Activated CD4-positive, alpha-beta T cell treated with anti-CD3 and anti-CD28 coated beads, Interleukin-2, amount 10 ng/mL, durations not matched to agents 7 days and 5 days (primary cell): ENCODE measurements at places on chromosomes 5 and 9. TPM values are rescaled to one million over a fixed set of nuclear protein-coding genes. Genes with fewer than 3 reads are reported as not detected.

DNA sequence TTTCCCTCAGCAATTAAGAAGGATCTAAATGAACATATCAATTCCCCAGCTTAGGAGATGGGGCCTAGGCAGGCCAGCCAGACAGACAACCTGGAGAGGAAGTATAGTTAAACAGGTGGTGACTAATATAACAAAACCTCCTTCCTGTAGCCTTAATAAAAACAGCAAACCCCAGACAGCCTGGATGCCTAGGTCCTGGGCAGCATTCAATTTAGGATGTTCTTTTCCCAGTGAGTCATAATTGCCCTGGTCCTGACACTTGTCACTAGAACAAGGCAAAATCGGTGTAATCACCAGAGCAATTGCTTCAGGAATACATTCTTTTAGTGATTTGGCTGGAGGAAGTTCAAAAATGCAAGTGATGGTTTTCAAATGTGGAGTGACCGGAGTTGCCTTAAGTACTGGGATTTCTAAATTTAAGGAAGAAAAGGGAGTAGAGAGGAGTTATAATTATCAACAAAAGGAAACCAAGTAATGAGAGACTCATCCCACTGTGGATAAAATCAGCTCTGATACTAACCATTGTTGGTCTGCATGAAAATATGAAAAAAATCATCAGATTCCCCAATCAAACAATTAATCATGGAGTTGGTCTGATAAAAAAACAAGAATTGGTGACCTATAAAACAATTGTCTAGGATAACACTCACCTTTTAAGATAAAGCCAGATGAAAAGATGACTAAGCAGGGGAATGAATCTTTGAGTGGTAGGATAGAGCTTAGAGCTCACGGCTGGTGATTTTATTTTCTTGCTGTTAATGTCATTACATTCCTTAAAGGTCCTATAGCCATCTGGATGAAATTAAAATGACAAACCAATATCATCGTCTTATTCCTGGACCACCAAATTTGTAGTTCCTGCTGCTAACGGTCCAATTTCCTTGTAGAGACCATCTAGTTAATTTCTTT, 39.0 kb upstream of the TARS1 start:
- H3K36me3 ChIP-seq = no peaks in the 10 kb centered on the region
- no peaks in the 10 kb centered on the region for H3K4me1 ChIP-seq
- peaks cover 2% of the 10 kb centered on the region for H3K27me3 ChIP-seq
- no peak overlapping the region for H3K27ac ChIP-seq
- DNase-seq = no peak
- H3K4me3 ChIP-seq = no peak overlapping the region

DNA sequence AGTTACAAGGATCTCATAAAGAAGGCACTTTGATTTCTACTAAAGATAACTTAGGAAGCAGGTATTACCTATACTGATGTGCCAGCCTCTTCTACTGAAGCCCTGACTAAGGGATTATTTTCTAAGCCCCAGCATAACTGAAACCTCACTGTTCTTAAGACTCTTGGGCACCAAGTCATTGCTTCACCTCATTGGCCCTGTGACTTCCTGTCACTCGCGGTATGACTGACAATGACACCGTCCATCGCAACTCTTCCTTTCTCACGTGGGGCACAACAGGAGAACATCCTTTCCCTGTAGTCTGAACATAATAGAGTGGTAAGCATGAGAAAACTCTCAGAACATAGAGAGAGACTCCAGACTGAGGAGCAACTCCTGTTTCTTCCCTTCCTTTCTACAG, 6.4 kb downstream of the OR2V2 start:
- H3K4me1 ChIP-seq = peaks cover 10% of the 10 kb centered on the region
- peaks cover 8% of the 10 kb centered on the region for H3K27me3 ChIP-seq
- no peak overlapping the region for H3K4me3 ChIP-seq
- no peak overlapping the region for H3K27ac ChIP-seq
- DNase-seq = no peak

GRCh38 chr9:128304971-128305288, 17.3 kb downstream of the TRUB2 start:
- H3K36me3 ChIP-seq = peaks cover 5% of the 10 kb centered on the region
- no peaks in the 10 kb centered on the region for H3K4me1 ChIP-seq
- H3K27me3 ChIP-seq = no peaks in the 10 kb centered on the region
- H3K4me3 ChIP-seq = no peak overlapping the region

GRCh38 chr5:150505041-150505511, 2.9 kb upstream of the NDST1 start:
- H3K27ac ChIP-seq = no peak overlapping the region
- no peaks in the 10 kb centered on the region for H3K4me1 ChIP-seq
- no peaks in the 10 kb centered on the region for H3K27me3 ChIP-seq
- H3K36me3 ChIP-seq = no peaks in the 10 kb centered on the region
- no peak for DNase-seq

DNA sequence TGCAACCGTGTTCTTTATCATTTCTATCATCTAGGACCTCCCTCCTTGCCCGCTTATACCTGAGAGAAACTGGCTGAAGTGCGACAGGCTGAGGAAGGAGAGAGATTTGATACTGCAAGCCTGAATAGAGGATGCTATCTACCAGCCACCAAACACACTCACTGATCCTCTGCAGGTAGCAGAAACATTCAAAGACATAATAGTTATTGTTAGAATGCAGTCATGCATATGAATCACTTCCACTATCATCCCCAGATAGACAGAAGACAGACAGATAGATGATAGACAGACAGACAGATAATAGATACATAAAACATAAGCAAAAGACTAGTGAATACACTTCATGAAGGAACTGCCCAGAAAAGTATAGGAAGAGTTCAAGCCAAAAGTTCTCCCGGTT, 32.9 kb downstream of the FAM81B start:
- no peak for DNase-seq
- no peaks in the 10 kb centered on the region for H3K36me3 ChIP-seq
- no peak overlapping the region for H3K27ac ChIP-seq
- peaks cover under 1% of the 10 kb centered on the region for H3K27me3 ChIP-seq
- H3K4me3 ChIP-seq = no peak overlapping the region

DNA sequence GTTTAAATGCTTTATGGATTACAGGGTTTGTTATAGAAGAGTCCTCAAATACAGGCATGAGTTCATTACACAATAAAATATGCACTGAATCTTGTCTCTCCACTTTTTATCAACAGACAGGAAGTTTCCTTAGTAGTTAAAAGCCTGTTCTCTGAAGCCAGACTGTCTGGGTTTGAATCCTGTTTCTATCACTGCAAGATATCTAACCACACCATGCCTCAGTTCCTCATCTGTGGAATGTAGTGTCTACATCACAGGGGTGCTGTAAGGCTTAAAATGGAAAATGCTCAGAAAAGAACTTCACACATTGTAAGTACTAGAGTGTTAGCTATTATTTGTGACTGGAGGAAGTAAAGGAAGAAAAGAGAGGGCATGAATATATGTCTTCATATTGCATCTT, 9.3 kb downstream of the LIX1 start:
- H3K36me3 ChIP-seq = no peaks in the 10 kb centered on the region
- H3K27ac ChIP-seq = no peak overlapping the region
- peaks cover 16% of the 10 kb centered on the region for H3K27me3 ChIP-seq
- H3K4me3 ChIP-seq = no peak overlapping the region
- DNase-seq = no peak

DNA sequence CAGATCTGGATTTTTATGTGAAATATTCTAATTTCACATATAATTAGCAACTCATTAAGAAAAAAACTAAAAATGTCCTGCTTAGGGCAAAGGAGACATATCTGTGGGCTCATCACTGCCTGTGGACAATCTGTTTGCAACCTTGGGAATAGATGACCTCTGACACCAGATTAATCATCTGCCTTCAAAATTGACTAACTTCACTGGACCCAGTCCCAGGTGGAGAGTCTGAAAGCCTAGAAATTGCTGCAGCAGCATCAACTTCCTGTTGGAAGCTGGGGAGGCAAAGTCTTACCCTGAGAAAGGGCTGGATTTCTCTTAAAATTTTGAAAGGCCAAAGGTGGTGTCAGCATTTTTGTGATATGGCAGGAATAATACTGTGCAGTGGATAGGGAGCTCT, 76.3 kb upstream of the TNC start:
- no peaks in the 10 kb centered on the region for H3K36me3 ChIP-seq
- no peaks in the 10 kb centered on the region for H3K4me1 ChIP-seq
- no peak for DNase-seq
- H3K27me3 ChIP-seq = peaks cover 40% of the 10 kb centered on the region

GRCh38 chr9:75071530-75072122, 16.3 kb downstream of the NMRK1 start:
- H3K4me1 ChIP-seq = peaks cover 27% of the 10 kb centered on the region
- H3K36me3 ChIP-seq = peaks cover 43% of the 10 kb centered on the region
- no peak overlapping the region for H3K4me3 ChIP-seq
- peak overlapping the region; percentile 74 for H3K27ac ChIP-seq
- DNase-seq = peak; percentile 52

DNA sequence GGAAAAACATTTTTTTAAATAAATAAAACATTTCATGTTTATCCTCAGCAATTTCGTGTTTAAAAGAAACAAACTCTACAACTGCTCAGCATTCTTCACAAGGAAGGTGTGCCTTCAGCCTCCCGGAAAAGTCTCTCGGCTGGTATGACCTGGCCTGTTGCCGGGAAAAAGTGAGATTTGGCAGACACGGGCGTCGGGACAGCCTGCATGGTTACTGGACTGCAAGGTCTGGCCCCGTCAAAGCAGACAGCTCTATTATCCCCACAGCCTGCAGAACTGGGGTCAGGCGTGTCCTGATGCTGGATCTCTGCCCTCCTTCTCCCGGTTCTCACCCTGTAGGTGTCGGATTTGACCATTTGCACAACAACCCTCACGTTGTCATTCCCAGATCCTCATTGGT, 120.3 kb upstream of the SPATA31C2 start:
- DNase-seq = no peak
- peaks cover 4% of the 10 kb centered on the region for H3K27me3 ChIP-seq
- H3K27ac ChIP-seq = no peak overlapping the region
- no peak overlapping the region for H3K4me3 ChIP-seq
- peaks cover 4% of the 10 kb centered on the region for H3K4me1 ChIP-seq

DNA sequence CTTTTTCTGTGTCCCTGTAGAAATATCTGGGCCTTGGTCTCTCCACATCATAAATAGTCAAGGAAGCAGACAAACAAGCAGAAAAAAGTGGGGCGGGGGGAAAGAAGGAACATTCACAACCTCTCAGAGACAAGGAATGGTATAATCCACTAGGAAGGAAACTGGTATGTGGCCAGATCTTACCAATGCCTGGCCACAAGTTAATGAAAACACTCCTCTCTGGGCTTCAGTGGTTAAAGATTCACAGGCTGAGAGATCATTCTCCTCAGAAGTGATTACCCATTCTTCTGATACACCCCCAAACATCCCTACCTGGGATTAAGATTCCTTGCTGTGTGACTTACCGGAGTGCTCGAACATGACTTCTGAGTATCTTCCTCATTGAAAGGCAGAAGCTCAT, 290.6 kb downstream of the MARCHF11 start:
- H3K36me3 ChIP-seq = no peaks in the 10 kb centered on the region
- H3K27me3 ChIP-seq = no peaks in the 10 kb centered on the region
- no peak overlapping the region for H3K4me3 ChIP-seq
- no peak overlapping the region for H3K27ac ChIP-seq
- H3K4me1 ChIP-seq = no peaks in the 10 kb centered on the region
- no peak for DNase-seq

GRCh38 chr5:39138892-39139291, 64.7 kb upstream of the RICTOR start:
- H3K27me3 ChIP-seq = no peaks in the 10 kb centered on the region
- H3K4me3 ChIP-seq = no peak overlapping the region
- H3K4me1 ChIP-seq = peaks cover 20% of the 10 kb centered on the region
- DNase-seq = no peak

- H3K36me3 ChIP-seq = peaks cover 38% of the 10 kb centered on the region
- H3K4me3 ChIP-seq = no peak overlapping the region
- H3K27ac ChIP-seq = no peak overlapping the region
- peaks cover 80% of the 10 kb centered on the region for H3K4me1 ChIP-seq
- DNase-seq = peak; percentile 1
These were observed 5.5 kb downstream of the TENT4A start for GRCh38 chr5:6718718-6719117.

GRCh38 chr9:73371801-73372200, 220.1 kb downstream of the ANXA1 start:
- H3K27me3 ChIP-seq = no peaks in the 10 kb centered on the region
- H3K36me3 ChIP-seq = no peaks in the 10 kb centered on the region
- H3K27ac ChIP-seq = no peak overlapping the region
- no peaks in the 10 kb centered on the region for H3K4me1 ChIP-seq
- no peak overlapping the region for H3K4me3 ChIP-seq

DNA sequence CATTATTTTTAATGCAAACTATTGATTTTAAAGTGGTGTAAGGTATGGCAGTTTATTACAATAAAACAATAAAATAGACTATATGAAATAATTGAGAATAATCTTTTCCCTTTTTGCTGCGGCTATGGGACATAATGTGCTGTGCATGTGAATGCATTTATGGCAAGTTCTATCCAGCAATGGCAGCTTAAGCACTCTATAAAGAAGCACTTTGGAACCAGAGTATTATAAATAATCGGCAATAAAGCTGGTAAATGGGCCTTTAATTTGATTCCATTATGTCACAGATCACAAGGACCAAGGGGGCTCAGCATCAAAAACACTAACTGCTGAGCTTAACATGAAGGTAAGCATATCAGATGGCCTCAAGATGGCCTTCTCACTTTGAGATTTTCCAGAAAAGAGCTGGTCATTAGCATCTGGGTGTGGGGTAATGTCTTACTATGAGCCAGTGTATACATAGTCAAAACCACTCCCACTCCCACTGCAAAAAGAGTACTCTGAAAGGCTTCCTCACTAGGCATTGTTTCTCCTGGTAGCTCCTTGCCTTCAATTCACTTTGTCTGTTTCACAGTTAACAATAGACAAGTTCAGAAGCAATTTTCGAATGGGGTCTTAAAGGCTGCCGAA, 97.1 kb upstream of the ASTN2 start:
- no peaks in the 10 kb centered on the region for H3K4me1 ChIP-seq
- DNase-seq = no peak
- no peak overlapping the region for H3K4me3 ChIP-seq
- no peaks in the 10 kb centered on the region for H3K27me3 ChIP-seq

DNA sequence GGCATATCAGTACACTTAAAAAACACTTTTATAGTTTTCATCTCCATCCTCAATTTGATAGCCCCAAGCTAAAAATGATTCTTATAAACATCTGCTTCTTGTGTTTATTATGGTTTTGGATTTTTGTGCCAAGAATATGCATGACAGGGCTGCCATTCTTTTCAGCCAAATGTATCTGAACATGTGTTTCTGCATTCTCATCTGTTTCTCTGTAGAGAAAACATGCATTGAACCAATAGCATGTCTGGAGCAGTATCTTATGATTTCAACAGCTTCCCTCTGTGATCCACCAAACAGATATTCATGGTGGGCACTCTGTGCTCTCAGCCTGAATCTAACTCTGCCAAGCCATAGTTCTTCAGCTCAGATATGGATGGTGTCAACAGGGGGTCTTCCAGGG, 99.3 kb upstream of the ERCC6L2 start:
- no peak overlapping the region for H3K4me3 ChIP-seq
- no peak overlapping the region for H3K27ac ChIP-seq
- no peaks in the 10 kb centered on the region for H3K4me1 ChIP-seq
- DNase-seq = no peak
- peaks cover 26% of the 10 kb centered on the region for H3K27me3 ChIP-seq

RNF208 gene
- total RNA-seq = 2.7 TPM

NDUFAF2 gene
- total RNA-seq = 22.3 TPM

ISCA1 gene
- 16.8 TPM for total RNA-seq

ARHGEF39 gene
- total RNA-seq = 11.8 TPM

AQP7 gene
- 0.23 TPM for total RNA-seq
